Suprapubic skin (tissue), 4 donors: ENCODE measurements at places on chromosomes 7 and 10.
A peak's percentile ranks its signal among the peaks of the same experiment; 100 is the strongest.

GRCh38 chr10:93346108-93346507 is 136.0 kb downstream of the MYOF start:
- peaks cover 96% of the 10 kb centered on the region for H3K36me3 ChIP-seq
- H3K4me3 ChIP-seq = no peak overlapping the region
- no peak overlapping the region for H3K27ac ChIP-seq
- DNase-seq = no peak
- no peaks in the 10 kb centered on the region for H3K4me1 ChIP-seq
- H3K27me3 ChIP-seq = no peaks in the 10 kb centered on the region

- H3K36me3 ChIP-seq = no peaks in the 10 kb centered on the region
- no peaks in the 10 kb centered on the region for H3K27me3 ChIP-seq
- no peak for DNase-seq
- no peak overlapping the region for H3K4me3 ChIP-seq
- no peak overlapping the region for H3K27ac ChIP-seq
- peaks cover 41% of the 10 kb centered on the region for H3K4me1 ChIP-seq
Observed at GRCh38 chr7:30463405-30464145, 15.0 kb downstream of the NOD1 start.

GRCh38 chr7:98354511-98355249 is 46.2 kb downstream of the BAIAP2L1 start:
- H3K27me3 ChIP-seq = no peaks in the 10 kb centered on the region
- peaks cover 27% of the 10 kb centered on the region for H3K4me1 ChIP-seq
- peak; percentile 77 for DNase-seq
- H3K27ac ChIP-seq = peak overlapping the region; percentile 80
- H3K4me3 ChIP-seq = no peak overlapping the region

DNA sequence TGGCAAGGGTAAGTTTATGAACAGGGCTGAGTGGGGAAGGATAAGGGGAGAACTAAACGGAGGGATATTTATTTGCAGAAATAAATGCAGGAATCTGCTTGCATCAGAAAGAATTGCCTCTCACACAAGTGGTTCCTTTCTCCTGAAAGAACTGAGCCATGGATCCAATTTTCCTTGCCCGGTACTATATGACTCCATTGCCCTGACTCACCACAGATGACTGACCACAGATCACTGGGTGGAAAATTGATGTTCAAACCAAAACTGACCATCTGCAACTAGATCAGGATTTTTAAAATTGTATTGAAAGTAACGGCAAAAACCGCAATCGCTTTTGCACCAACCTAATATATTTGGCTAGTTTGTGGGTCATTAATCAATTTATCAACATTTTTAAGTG is 6.2 kb upstream of the MACC1 start:
- H3K27me3 ChIP-seq = no peaks in the 10 kb centered on the region
- no peak for DNase-seq
- H3K4me3 ChIP-seq = no peak overlapping the region
- H3K4me1 ChIP-seq = peaks cover 7% of the 10 kb centered on the region
- H3K36me3 ChIP-seq = no peaks in the 10 kb centered on the region
